ENCODE measurements at places on chromosomes 6 and 20.

- DNase-seq = no peak
Measured at GRCh38 chr6:142918339-142919042, 26.5 kb downstream of the HIVEP2 start.

DNA sequence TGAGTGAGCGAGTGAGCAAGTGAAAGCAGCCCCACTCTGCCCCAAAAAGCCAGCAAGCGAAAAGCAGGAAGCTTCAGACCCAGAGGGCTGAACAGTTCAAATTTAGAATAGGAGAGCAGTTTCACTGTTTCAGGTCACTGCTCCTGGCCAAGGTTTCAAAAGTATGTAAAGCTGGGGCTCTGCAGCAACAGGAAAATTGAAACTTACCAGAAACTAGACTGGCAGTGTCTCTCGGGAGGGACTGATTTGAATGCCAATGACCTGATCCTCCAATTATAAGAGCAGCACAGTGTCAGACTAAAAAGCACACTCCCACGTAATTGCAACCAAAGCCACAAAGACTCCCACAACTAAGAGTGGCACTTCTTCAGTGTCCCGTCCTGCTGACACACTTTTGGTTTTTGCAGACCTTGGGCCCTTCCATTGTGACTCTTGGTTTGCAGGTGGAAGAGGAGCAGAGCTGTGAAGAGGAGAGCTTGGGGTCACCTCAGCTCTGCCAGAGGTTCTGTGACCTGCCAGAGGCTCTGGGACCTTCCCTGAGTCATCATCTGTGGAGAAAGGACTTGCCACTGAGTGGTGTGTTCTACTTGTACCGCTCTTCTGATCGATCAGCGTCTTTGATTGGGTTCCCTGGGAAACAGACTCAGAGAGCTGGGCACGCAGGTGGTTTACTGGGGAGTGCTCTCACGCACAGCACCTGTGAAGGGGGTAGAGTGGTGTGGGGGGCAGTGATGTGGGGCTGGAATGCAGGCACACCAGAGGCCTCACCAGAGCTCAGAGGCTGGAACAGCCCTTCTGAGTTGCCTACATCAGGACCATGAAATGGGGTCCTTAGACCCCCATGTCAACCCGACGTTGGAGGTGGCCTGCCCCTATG, 52.7 kb upstream of the PTGIS start:
- DNase-seq = no peak

- DNase-seq = no peak
Measured at GRCh38 chr6:115766745-115767462, 293.8 kb downstream of the FRK start.

- DNase-seq = no peak
Measured at GRCh38 chr6:148599967-148600426, 146.8 kb upstream of the UST start.

DNA sequence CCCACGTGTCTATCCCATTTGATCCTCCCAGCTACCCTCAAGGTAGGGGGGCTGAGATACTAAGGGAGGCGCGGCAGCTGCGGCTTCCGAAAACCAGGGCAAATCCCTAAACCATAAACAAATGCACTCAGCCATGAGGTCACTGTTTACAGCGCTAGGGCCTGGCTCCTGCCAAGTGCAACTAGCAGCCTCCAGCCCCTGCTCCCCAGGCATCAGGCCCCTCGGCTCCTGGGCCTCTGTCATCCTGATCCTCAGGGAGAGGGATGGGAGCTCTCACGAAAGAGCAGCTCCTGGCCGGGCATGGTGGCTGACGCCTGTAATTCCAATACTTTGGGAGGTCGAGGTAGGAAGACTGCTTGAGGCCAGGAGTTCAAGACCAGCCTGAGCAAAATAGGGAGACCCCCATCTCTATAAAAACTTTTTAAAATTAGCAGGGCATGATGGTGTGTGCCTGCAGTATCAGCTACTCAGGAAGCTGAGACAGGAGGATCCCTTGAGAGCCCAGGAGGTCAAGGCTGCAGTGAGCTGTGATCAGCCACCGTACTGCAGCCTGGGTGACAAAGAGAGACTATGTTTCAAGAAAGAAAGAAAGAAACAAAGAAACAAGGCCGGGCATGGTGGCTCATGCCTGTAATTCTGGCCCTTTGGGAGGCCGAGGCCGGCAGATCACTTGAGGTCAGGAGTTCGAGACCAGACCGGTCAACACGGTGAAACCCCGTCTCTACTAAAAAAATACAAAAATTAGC, 42.5 kb upstream of the TLDC2 start:
- no peak for DNase-seq

DNA sequence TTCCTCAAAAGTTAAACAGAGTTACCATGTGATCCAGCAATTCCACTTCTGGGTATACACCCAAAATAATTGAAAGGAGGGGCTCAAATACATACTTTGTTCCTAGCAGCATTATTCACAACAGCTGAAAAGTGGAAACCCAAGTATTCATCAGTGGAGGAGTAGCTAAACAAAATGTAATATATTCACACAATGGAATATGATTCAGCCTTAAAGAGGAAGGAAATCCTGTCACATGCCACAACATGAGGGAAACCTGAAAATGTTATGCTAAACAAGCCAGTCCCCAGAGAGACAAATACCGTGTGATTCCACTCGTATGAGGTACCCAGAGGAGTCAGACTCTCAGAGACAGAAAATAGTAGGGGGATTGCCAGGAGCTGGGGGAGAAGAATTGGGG, 44.5 kb downstream of the PXDC1 start:
- DNase-seq = no peak

DNA sequence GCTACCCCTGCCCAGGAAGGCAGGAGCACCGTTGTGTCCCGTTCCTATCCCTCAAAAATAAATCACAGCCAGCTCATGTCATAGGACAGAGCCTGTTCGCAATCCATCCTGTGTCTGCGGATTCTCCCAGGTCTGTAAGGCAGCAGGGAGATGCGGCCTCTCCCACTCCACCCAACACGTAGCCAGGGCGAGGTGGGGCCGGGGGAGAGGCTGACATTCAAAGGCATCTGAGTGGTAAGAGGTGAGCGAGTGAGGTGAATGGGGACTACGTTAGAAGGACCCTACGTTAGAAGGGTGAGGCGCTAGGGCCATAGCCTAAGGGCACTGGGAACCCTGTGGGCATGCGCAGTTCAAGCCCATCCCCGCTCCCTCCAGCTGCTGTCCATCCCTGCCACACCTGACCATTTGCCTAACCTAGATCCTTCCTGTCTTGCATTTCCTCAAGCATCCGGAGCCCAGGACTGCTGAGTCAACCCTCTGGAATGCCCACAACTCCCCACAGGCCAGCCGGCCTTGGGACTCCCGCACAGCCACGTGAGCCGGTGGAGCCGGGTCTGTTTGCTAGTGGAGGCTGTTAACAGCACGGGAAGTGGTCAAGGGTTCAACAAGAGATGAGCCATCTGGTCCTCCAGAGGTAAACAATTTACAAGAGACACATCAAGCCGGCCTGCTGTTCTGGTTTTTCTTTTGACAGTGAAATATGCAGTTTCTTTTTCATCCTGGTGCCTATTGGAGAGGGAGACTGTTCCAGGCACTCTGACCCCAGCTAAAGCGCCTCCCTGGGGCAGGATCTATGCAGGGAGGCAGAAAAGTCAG, 45.9 kb downstream of the RIPOR3 start:
- peak; percentile 63 for DNase-seq

- no peak for DNase-seq
Measured at GRCh38 chr20:64129146-64129782, 21.9 kb upstream of the NPBWR2 start.

GRCh38 chr6:55674672-55675071, 95.7 kb upstream of the HMGCLL1 start:
- no peak for DNase-seq

DNA sequence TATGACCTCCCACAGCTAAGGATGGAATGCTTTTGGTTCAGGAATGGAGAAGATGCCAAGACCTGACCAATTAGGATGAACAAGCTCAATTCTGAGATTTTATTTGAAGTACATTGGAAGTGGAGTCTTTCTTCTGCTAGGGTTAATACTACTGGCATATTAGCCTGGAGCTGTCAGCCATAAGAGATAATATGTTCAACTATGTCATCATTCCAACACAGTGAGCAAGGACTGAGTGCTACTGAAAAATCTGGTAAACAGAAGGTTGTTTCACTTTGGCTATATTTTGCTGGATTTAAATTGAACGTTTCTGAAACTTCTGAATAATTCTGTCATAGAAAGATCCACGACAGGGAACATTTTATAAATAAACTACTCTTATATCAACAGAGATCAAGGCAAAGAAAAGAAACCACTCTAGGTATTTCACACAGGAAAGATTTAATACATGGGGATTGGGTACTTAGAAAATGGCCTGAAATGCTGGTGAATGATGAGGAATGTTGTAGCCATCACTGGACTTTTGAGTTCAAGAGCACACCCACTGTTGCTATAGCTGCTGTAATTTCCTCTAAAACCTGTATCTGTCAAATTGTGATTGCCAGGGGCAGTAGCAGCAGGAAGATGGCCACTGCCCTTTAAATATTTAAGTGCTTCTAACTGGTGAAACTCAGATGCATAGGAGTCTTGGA, 200.5 kb downstream of the PLCB4 start:
- DNase-seq = no peak

DNA sequence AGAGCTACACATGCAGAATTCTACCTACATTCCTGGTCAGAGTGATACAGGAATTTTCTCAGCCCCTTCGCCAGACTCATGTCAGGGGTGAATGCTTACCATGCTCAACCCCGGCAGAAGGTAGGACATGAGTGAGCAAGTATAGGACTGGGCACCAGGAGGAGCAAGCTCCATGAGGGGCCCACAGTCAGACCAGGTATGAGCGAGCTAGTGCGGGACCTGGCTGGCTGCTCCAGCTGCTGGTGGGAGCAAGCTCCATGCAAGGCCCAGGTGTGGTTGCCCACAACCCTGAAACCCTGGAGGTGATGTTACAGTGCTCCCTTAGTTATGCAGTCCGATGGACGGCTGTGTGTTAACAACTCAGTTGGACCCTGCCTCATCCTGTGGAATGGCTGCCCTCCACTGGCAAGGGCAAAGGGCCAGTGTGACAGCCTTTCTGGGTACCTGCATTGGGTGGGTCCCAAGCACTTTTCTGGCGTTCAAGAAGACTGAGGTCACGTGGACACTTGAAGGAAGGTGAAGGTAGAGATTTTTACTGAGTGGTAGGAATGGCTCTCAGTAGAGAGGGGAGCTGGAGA, 503.5 kb upstream of the CITED2 start:
- no peak for DNase-seq

DNA sequence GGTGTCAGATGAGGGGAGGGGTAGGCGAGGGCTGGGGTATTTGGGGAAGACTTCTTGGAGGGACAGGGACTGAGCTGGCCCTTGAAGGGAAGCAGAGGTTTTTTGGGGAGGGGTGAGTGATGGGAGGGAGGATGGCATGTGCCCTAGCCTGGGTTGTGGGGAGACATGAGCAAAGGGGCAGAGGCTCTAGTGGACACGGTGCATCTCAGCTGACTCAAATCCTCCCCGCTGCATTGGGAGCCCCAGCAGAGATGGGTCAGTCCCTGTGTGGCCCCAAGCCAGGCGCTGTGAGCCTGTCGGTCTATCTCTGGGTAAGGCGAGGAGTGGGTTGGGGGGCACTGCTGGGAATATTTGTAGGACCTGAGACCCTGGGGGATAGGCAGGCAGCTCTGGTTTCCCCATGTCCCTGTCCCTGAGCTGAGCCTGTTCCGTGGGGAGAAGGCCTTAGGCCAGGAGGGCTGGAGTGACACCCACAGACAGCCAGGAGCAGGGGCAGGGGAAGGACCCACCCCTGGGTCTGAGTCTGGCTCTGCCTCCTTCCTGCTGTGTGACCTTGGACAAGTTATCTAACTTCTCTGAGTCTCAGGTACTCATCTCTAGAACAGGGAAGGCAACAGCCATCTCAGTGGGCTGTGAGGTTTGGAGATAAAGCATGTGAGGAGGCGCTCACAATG, 36.0 kb downstream of the SPDEF start:
- no peak for DNase-seq

DNA sequence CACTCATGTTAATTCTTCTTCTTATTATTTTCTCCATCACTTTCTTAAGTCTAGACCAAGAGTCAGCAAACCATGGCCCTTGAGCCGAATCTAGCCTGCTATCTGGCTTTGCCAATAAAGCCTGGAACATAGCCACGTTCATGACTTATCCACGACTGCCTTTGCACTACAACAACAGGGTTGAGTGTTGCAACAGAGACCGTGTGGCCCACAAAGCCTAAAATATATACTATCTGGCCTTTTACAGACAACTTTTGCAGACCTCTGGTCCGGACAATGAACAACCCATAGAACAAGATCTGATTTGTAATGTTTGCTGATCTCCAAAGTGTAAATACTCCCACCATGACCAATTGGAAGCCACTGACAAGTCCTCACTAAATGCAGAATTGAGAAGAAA, 140.5 kb upstream of the CDYL start:
- no peak for DNase-seq

DNA sequence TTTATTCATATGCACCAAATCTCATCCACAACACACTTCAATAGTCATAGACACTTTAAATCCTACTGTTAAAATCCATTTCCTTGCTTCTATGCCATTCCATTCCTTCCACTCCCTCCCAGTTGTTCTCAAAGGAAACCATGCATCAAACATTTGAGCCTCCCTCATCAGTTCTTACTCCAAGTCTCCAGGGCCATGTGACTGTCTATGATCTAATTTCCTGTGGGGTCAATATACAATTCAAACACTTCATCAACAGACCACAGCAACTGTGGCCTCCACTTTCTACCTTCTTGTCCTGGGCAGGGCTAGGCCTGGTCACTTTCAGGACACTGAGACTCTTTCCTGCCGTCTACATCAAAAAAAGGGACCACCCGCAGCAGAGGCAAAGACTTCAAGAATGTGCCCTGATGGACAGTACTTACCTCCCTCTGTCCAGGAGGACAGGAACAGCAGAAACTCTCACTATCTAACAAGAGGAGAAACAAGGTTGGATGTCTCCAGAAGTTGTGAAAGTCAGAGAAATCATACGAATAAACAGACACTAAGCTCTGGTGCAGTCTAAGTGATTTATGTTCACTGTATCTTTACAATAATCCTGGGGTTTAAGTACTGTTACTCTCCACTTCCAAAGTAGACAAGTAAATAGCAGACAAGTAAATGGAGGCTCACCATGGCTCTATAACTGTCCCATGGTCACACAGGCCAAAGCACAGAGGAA, 160.2 kb downstream of the QRSL1 start:
- no peak for DNase-seq

DNA sequence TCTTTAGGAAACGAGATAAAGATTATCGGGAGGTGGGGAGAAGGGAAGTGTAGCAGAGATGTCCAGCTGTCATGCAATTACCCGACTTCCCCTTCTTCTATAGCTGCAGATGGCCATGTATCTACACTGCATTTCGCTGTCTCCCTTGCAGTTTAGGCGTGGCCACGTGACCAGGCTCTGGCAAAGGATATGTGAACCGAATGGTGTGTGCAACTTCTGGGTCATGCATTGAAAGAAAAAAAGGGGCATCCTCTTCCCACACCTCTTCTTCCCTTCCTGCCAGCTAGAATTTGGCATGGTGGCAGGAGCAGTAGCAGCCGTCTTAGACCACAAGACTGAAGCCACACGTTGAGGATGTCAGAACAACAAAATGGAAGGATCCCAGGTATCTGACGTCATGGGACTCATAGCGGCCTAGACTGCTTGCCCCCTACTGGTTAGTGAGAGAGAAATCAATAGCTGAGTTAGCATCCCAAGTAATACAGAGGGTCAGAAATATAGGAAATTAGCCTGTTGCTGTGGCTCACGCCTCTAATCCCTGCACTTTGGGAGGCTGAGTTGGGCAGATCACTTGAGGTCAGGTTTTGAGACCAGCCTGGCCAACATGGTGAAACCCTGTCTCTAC, 32.8 kb downstream of the TCF15 start:
- DNase-seq = no peak

All from GOT3 (cell line).